GM20000 (cell line): ENCODE measurements at places on chromosomes 7 and 10.

DNA sequence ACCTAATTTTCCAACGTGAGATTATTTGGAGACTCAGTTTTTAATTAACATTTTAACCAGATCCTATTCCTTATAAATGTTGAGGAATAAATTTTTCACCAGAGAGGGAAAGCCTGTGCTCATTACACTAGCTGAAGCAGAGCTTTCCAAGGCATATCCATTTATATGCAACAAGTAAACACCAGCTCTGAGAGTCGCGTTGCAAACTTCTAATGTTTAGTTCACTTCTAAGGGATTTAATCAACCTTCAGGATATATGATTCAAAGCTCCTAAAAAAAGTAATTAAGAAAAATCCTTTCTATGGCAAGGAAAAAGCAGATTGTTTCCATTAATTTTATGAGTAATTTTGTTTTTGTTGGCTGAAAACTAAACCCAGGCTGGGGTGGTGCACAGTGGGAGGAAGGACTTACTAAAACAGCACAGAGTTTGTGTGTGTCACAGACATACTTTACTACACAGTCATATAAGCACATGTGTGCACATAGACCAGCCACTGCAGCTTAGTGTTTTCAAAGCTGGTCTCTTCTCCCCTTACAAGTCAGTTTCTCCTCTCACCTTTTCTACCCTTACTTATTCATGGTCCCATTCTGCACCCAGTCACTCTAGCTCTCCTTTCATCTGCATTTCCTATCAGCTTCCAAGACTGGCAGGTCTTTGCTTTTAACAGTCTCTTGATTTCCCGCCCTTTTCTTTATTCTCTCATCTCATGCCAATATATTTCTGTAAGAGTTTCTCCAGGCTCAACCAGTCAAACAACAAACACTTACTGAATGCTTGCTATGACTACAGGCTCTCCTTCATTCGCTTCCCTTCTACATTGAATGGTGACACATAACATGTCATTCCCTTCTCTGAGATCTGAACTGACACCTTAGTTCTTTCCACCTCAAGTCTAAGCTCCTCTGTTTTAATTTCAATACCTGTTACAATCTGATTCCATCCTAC, 81.1 kb upstream of the FZD1 start:
- no peak for DNase-seq

DNA sequence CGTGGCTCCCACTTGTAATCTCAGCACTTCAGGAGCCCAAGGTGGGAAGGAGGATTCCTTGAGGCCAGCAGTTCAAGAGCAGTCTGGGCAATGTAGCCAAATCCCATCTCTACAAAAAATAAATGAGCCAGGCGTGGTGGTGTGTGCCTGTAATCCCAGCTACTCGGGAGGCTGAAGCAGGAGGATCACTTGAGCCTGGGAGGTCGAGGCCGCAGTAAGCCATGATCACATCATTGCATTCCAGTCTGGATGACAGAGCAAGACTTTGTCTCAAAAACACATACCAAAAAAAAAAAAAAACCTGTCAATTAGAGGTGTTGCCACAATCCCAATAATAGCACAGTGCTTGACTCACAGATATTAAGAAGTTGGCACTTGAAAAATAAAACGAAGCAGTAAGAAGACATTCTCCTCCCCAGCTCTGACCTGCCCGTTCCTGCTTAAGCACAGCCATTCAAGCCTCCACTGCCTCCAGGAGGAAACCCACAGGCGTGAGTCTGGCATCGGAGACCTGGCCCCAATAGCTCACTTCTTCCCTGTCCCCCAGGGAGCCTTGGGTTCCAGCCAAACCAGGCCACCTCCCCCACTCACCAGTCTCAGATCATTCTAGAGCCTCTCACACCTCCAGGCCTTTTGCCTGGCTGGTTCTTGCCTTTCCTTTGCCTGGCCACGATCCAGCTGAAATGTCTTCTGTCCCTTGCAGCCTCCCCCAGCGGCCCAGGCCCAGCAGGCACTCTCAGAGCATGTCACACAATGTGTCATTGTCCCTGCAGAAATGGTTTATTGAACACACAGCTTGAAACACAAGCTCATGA, 45.3 kb upstream of the GTF2I start:
- DNase-seq, result no peak

GRCh38 chr7:25012254-25012653, 32.3 kb upstream of the OSBPL3 start:
- no peak for DNase-seq

- DNase-seq, result peak; percentile 76
Measured at GRCh38 chr7:1555813-1556543, at the start of gene TMEM184A. Gene TMEM184A (minus strand): TSS chr7:1556205. CDS start chr7:1555484, 721 bp downstream.
